Jurkat, Clone E6-1 (cell line): ENCODE measurements at places on chromosomes 5 and 9.

- no peak for DNase-seq
These were observed 54.5 kb downstream of the SNCAIP start for GRCh38 chr5:122366501-122366900.

DNA sequence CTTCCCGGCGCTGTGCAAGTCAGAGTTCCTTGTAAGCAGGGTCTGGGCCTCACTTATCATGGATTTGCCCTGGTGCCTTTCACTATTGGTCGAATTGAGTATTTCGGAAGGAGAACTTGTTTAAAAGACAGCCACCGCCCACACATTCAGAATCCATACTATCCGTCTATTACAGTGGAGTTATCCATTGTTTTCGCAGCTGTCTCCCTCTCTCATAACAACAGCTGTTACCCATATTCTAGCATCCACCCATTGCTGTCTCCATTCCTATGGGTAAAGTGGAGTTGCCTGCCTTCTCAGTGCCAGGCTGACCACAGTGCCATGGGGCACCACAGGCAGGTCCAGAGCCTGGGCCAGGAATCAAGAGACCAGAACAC is 20.2 kb downstream of the FAXDC2 start:
- DNase-seq = no peak

DNA sequence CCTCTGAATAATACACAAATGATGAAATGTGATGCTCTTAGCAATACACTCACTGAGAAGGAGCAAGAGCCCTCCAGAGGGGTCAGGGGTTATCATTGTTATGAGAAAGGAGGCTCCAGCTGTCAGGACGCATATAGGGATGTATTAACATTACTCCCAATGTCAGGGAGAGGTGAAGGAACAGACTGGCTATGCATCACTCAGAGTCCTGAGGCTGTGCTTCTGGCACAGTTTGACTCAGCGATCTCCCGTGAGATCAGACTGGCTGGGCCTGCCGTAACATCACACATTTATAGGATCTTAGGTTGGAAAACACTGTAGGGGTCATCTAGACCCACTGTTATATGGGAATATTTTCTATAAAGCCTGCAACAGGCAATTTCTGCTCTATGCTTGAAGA is 226.5 kb upstream of the GLRA1 start:
- DNase-seq = no peak

- DNase-seq = no peak
These were observed at the start of gene PDE6A for GRCh38 chr5:149944666-149945065. TSS of gene PDE6A (minus strand) at chr5:149944793. CDS start at chr5:149944673, 120 bp downstream.

GRCh38 chr9:14037331-14037730 is 276.6 kb downstream of the NFIB start:
- no peak for DNase-seq

- DNase-seq = no peak
These were observed 66.4 kb upstream of the SUSD1 start for GRCh38 chr9:112241491-112241890.

GRCh38 chr5:10655161-10655971 is 91.5 kb downstream of the ANKRD33B start:
- DNase-seq = no peak
